ENCODE measurements at places on chromosomes 13 and 19. TPM values are rescaled to one million over a fixed set of nuclear protein-coding genes. Genes with fewer than 3 reads are reported as not detected.

The ZGLP1 gene
- 6.2 TPM for total RNA-seq

The CILP2 gene
- 12.7 TPM for total RNA-seq

The ZNF576 gene
- total RNA-seq: 11.9 TPM

DNA sequence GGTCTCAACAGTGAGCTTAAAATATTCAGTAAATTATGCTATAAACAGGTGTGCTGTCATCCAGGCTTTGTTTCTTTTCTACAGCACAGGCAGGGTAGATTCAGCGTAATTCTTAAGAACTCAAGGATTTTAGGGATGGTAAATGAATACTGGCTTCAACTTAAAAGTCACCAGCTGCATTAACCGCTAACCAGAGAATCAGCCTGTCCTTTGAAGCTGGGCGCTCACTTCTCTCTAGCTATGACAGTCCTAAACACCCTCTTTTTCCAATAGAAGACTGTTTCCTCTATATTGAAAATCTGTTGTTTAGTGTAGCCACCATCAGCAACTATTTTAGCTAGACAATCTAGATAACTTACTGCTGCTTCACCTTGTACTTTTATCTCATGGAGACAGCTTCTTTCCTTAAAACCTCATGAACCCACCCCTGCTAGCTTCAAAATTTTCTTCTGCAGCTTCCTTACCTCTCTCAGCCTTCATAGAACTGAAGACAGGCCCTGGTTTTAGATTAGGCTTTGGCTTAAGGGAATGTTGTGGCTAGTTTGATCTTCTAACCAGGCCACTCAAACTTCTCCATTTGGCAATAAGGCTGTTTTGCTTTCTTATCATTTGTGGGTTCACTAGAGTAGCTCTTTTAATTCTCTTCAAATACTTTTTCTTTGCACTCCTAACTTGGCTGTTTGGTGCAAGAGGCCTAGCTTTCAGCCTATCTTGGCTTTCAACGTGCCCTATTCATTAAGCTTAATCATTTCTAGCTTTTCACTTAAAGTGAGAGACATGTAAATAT lies 89.5 kb downstream of the USP12 start:
- no peak for DNase-seq

DNA sequence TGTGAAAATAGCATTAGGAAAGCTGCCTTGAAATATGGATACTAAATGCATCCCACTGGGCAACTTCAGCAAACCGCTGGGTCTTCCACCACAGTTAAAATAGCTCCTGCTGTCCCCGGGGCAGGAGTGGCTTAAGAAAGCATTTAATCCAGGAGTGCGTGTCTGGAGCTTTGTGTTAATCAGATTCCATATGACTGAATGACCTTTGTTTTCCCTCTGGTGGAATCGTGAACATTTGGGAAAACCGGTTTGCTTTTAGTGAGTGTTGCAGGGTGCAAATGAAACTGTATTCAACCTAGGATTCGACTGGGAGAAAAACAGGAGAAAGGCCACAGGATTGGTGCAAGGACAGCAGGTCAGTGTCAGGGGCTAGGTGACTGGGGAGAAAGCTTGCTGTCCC lies 237.6 kb upstream of the MAB21L1 start:
- no peak for DNase-seq

DNA sequence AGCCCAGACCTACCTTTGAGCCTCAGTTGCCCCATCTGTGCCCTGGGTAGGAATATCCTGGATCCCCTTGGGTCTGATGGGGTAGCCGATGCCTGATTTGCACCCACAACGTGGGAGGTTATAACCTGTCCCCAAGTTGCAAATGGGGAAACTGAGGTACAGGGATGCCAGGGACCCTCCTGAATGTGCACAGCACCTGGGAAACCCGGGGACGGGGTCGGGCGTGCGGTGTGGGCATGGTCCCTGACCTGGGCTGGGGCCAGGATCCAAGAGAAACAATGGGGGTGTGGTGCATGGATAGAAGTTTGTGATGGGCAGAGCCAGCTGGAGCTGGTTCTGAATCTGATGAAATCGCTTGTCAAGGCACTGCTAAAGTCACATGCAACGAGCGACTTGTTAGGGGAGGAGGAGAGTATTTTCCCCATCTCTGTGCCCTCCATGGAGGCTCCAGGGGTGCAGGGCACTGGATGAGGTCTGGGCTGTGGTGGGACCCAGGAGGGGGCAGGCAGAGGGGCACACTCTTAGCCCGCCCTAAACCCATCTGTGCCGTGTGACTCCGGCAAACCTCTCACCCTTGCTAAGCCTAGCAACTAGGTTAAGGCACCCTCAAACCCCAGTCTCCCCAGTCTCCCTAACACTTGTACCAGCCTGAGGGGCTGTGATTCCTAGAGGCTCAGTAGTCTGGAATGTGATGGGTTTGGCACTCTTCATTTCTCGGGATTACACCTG lies 749 bp downstream of the GDF15 start:
- DNase-seq: no peak

- no peak for DNase-seq
Observed at GRCh38 chr19:50818859-50819472, 4.6 kb downstream of the KLK1 start.

- DNase-seq: no peak
Observed at GRCh38 chr13:36344886-36345437, 1.2 kb downstream of the SPART start.

GRCh38 chr13:111955412-111956065 lies 111.4 kb upstream of the SOX1 start:
- peak; percentile 63 for DNase-seq

- DNase-seq: no peak
Observed at GRCh38 chr13:23928985-23929384, 31.7 kb upstream of the C1QTNF9B start.

DNA sequence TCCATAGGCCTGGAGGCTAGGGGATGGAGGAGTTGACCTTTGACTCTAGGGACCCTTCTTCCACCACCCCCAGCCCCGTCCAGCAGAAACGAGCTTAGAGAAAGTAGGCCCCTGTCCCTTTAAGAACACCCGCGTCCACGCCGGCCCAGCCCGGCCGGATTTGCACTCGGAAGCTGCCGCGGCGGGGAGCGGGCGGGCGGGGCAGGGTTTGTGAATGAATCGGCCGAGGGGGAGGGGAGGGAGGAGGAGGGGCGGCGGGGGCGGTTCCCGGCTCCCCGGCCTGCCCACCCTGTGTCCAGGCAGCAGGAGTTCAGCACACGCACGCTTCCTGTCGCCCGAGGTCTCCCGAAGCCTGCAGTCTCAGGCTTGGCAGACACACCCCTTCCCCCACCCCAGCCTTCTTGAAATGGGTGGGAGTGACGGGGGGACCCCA lies 1.5 kb downstream of the UNC13A start:
- DNase-seq: no peak
